PC-9 (cell line): ENCODE measurements at places on chromosomes 5 and 9. TPM values are rescaled to one million over a fixed set of nuclear protein-coding genes. Genes with fewer than 3 reads are reported as not detected.

Gene FOXI1
- not detected in 2 replicates for total RNA-seq

Gene ANKRD34B
- total RNA-seq, result 0.15 and 0.26 TPM in 2 replicates

Gene AIF1L
- total RNA-seq, result 85.2 and 87.3 TPM in 2 replicates

Gene GKAP1
- total RNA-seq, result 4.6 and 4.8 TPM in 2 replicates

DNA sequence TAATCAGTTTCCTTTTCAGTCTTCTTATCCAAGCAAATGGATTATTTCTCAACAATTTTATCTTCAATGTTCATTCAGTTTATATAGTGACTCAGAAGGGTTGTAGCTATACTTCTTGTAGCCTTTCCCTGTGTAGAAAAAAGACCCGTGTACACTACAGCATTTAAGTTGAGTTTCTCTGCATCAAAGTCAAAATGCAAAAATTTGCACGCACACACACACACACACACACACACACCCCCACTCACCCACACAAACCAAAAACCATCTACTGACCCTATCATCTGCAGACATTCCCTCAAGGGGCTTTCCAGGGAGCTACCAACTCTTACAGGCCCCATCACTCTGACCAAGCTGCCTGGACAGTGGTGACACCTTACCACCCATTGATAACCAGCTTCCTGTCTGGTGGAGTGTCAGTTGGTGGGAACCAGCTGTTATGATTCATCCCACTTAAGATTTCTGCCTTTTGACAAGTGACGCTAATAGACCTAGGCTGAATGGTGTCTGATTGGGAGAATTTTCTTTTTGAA, 12.2 kb upstream of the ELL2 start:
- DNase-seq, result no peak

GRCh38 chr5:154377754-154378533, 67.9 kb upstream of the SAP30L start:
- DNase-seq, result no peak

GRCh38 chr9:70696694-70697335, 282.4 kb upstream of the KLF9 start:
- no peak for DNase-seq

DNA sequence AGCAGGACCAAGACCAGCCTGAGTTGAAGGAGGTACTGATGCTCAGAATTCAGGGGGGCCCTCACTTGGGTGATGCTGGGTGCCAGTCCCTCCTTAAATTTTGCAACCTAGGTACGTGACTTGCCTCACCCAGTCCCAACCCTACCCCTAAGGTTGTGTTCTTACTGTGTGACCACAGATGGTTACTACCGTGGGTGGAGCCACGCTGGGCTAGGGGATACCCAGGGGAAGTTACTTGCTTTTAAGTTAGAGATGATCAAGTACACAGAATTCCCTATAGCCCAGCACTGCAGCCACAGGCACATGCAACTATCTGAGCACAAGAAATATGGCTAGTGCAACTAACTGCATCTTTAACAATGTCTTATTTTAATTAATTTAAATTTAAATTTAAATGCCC, 32.9 kb downstream of the NXNL2 start:
- DNase-seq, result no peak
